Fibroblast of skin of scalp (primary cell): ENCODE measurements at places on chromosomes 12 and 14.

- DNase-seq: no peak
These were observed 3.0 kb downstream of the SMCO3 start for GRCh38 chr12:14810953-14811483.

GRCh38 chr12:52214421-52214802 lies 18.6 kb upstream of the KRT7 start:
- no peak for DNase-seq

DNA sequence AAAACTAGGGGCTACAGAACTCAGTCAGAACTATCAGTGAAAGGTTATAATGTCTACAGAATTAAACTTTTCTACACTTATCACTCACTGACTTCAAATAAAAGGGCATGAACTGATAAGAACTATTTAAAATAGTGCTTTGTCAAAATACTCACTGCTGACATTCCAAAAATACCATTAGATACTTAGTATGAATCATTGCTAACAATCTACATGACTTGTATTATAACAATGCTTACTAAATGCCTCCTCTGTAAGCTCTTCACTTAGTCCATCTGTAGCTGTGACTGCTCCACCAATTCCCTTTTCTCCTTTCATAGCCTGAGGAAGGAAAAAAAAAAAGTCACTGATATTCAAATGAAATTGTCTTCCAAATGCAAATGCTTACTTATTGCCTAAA lies 17.0 kb downstream of the NFYB start:
- DNase-seq: peak; percentile 67

DNA sequence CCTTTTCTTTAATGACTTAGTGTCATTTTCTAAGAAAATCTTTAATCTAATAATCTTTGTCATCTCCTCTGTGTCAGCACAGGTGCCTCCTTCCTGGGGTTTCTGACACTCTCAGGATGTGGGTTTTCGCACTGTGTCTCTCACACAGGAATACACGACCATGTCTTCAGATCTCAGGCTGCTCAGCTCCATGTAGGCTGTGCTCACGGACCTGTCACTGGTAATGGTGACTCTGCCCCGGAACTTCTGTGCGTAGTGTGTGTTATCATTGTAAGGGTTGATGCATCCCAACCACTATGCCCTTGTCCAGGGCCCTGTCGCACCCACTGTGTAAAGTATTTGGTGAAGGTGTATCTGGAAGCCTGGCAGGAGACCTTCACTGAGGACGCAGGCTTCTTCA lies 647.8 kb downstream of the TMEM121 start:
- DNase-seq: no peak

GRCh38 chr12:131116468-131117117 lies 162.9 kb downstream of the ADGRD1 start:
- peak; percentile 69 for DNase-seq

GRCh38 chr12:58066296-58066695 lies 124.9 kb downstream of the ATP23 start:
- no peak for DNase-seq

GRCh38 chr12:74415633-74416032 lies 122.0 kb upstream of the ATXN7L3B start:
- DNase-seq: peak; percentile 12

- peak; percentile 19 for DNase-seq
These were observed 40.1 kb upstream of the EVL start for GRCh38 chr14:100025111-100025510.

- no peak for DNase-seq
These were observed 1.0 kb downstream of the SOCS4 start for GRCh38 chr14:55028066-55028465.

- DNase-seq: peak; percentile 20
These were observed 79.1 kb downstream of the KCNK13 start for GRCh38 chr14:90140956-90141316.

GRCh38 chr14:75070383-75070782 lies 942 bp downstream of the ZC2HC1C start:
- DNase-seq: no peak

- no peak for DNase-seq
These were observed 42.5 kb downstream of the JDP2 start for GRCh38 chr14:75470238-75470797.

- DNase-seq: no peak
These were observed 34.4 kb downstream of the TESPA1 start for GRCh38 chr12:54950071-54950727.

- DNase-seq: peak; percentile 78
These were observed 62.5 kb downstream of the DRAM1 start for GRCh38 chr12:101939856-101940265.

- DNase-seq: peak; percentile 56
These were observed 498 bp downstream of the GPR132 start for GRCh38 chr14:105064721-105065143.

DNA sequence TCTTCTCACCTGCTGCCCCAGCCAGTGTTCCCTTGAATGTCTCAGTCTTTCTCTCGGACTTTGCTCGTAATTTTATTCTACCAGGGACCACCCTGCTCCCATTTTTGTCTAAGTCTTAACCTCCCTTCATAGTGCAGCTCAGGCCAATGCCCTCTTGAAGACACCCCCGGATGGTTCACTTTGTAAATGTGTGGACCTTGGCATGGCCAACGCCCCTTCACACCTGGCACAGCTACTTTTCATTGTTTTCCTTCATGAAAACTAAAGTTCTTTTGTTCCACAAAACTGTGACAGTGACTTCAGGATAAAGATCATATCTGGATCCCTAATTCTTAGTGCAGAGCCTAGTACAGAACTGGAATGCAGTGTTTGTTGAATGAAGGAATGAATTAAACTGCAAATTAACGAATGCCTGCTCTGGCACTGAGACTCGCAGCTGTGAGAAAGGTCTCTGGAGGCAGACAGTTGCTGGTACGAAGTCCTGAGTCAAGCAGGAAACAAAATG lies 3.5 kb upstream of the RNASE4 start:
- DNase-seq: no peak

GRCh38 chr14:89748004-89748403 lies 206.5 kb downstream of the EFCAB11 start:
- no peak for DNase-seq

- DNase-seq: peak; percentile 61
These were observed 24.8 kb upstream of the AKAP5 start for GRCh38 chr14:64440494-64440893.

DNA sequence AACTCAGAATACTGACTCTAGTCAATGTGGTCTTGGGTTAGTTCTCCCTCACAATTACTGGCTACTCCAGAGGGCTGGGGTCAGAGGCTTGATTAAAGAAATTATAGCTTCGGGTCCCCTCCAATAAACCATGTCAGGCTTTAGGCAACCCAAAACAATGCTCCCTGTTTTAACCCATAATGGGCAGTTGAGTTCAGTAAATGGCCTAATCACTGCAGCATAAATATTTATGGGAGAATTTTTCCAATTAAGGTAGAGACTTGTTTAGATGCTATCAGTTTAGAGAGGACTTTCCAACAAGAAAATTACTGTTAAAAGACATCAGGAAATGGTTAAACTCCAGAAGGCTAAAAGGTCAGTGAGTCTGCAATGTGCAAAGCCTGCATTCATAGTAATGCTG lies 389.2 kb upstream of the PRICKLE1 start:
- no peak for DNase-seq

DNA sequence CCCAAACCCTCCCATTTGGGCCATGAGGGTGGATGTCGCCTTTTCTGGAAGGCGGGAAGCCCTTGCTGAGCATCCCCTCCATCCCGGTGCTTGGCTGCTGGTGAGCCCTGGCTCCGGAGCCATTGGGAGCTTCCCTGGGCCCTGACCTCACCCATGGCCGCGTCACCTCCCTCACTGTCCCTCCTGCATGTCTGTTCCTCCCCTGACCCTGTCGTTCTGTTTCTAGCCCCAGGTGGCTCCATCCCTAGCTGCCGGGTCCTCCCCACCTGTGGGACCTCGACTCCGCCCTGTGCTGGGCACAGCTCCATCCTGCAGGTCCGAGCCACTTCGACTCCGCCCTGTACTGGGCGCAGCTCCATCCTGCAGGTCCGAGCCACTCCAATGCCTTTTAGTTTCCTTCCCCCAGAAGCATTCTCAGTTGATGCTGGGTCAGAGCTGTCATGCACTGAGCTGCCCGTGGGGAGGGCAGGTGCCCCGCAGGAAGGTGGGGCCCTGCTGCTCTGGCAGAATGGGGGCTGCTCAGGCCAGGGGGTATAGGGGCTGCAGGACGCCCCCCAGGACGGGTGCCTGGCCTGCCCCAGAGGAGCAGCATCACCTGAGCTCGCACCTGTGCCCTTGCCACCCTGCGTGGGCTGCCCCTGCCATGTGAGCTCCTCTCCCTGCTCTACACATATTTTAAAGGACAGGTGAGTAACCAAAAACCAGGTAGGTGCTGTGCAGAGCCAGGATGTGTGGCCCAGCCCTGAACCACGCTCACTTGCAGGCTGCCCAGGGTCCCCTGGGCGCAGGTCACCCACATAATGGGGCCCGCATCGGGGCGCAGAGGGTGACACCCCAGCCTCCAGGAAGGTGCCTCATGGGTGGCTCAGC lies 19.0 kb downstream of the NOC4L start:
- DNase-seq: no peak

- no peak for DNase-seq
These were observed 125.0 kb upstream of the DYRK2 start for GRCh38 chr12:67523538-67523937.

DNA sequence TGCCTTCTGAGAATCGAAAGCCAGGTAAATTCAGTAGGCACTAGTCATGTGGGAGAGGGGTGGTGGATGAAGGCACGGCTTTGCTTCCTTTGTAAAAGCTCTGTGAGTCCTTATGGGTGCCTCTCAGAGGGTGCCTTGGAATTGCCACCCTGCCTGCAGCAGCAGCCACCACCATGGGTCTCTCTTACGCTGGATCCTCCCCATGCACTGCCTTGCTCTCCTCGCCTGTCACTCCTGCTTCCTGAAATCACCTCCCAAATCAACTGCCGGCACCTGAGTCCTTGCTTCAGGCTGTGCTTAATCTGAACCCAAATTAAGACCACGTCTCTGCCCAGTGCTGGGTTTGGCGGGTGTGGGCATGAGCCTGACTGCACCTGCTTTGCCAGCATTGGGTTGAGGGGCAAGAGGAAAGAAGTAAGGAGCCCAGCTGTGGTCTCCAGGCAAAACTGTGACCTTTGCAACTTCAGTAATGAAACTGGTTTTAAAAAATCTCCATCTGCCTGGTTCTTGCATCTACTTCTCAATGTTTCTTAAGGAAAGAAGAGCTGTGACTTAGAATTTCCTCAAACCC lies 55.9 kb upstream of the CLMN start:
- DNase-seq: no peak

- DNase-seq: peak; percentile 97
These were observed 24.6 kb downstream of the PLXNC1 start for GRCh38 chr12:94172973-94173372.

GRCh38 chr12:30047516-30048254 lies 263.9 kb upstream of the TMTC1 start:
- DNase-seq: peak; percentile 73

DNA sequence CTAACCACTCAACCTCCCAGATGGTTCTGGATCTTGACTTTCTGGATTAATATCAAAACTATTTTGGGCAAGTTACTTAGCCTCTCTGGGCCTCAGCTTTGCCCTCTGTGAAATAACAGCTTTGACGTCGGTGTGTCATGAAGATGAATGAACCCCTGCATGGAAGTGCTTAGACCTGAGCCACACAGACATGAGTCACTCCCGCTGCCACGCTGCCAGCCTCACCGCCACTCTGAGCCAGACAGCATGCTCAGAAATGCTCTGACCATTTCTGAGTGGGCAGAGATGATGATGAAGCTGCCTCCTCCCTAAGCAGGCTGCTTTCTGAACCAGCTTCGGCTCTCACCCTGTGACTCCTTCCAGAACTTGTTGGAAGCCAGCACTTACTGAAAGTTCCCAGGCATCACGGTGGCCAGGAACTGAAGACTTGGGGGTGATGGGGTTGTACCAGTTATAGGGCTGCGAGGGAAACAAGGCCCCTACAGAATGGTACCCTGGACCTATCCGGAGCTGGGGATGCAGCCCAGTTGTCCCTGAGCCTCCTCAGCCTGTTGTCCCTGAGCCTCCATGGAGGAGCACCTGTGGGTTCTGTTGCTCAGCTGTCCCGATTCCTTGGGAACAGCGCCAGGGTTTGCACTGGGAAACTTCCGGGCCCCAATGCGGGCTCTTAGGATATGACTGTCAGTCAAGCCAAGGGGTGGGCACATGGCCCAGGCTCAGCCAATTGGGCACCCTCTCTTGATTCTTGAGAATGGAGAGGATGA lies 2.0 kb upstream of the CCDC197 start:
- DNase-seq: peak; percentile 58

DNA sequence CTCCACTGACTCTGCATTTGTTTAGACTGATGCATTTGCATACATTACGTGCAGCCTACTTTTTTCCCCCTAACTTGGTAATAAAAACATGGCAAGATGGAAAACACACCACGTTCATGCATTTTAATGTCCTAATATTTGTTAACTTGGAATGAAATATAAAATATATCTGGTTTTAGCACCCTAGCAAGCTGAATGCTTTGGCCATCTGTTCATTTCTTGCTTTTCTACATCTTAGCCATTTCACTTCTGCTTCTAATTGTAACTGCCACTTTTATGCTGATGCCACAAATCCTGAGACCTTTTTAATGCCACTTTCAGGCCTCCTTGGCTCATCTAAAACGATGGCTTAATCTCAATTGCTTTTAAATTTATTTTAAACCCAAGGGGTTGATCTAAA lies 177.7 kb upstream of the RASSF8 start:
- DNase-seq: no peak

DNA sequence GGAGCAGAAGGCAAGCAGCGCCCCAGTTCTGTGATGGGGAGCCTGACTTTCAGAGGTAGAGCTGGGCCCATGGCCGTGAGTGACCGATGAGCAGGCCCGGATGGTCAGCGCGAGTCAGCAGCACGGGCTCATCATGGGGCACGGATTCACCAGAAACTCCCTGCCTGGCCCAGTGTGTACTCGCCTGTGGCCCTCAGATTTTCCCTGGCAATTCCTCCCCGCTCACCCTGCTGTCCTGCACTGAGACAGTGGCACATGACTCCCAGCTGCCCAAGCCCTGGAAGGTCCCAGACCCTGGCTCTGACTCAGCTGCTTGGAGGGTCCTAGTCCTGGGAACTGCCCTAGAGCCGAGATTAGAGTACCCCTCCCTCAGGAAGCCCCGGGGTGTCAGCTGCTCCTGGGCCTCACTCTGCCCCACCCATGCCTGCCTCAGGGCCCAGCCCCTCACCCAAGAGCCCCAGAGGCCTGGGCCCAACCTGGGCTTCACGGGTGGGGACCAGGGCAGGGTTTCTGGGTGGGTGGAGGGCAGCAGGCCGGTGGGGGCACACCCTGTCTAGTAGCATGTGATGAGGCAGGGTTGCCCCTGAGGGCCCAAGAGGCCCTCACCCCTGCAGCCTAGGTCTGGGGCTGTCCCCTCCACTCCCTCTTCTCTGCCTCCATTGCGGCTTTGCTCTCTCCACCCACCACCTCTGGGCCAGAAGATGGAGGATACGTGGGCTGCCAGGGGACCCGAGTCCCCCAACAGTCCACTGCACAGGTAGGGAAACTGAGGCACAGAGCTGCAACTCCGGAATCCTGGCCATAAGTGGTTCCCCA lies 8.4 kb downstream of the TRMT61A start:
- DNase-seq: no peak

GRCh38 chr12:111773801-111774551 lies 7.2 kb downstream of the ALDH2 start:
- peak; percentile 63 for DNase-seq

DNA sequence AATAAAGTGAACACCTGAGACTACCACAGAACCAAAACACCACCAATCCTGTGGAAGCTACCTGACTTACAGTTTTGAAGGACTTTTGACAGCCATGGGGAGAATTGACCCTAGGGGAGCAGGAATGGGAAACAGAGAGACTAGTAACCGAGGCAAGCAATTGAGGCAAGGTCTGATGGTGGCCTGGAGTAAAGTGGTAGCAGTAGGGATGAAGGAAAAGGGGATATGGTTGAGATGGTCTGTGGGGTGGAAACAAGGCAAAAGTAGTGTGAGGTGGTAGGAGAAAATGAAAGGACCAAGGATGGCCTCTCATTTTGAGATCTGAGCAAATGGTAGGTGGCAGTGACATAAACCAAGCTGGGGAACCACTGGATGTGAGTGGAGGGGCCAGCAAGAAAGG lies 4.2 kb upstream of the IRF9 start:
- DNase-seq: no peak
